ENCODE measurements at places on chromosomes 12 and 14.

DNA sequence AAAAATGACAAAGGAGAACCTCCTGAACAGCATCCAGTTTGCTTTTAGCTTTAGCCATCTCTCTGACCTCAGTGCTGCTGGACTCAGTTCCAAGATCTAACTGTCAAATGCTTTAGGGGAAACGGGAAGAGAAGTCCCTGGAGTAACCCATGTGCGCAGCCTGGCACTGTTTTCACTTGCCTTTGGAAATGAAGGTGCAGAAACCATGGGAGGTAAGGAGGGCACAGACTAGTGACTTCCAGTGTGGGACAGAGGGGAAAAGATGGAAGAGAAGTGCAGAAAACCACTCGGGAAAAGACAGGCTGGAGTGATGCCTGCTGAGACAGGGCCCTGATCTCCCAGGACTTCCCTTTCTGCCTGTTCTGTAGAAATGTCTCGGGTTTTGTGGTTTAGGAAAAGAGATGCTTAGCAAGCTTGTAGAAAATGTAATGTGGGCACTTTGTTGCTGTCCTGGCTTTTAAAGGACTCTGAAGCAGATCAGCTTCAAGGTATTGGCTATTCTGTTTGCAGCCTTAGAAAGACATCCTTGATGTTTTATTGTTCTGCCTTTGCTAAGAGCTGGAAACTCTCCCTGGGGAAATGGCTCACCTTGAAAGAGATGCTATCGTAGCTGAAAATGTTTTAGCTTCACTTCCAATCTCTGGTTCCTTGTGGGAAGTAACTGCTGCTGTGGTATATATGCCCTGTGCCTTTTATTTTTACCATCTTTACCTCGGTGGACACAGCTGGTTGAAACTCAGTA, 124.6 kb upstream of the HIF1A start:
- no peak for DNase-seq

- peak; percentile 73 for DNase-seq
Observed at GRCh38 chr12:52050116-52050757, 1.0 kb upstream of the NR4A1 start.

GRCh38 chr14:65071544-65071943, 30.8 kb downstream of the MAX start:
- DNase-seq, result no peak

- DNase-seq, result no peak
Observed at GRCh38 chr12:93059925-93060665, 131.0 kb upstream of the EEA1 start.

DNA sequence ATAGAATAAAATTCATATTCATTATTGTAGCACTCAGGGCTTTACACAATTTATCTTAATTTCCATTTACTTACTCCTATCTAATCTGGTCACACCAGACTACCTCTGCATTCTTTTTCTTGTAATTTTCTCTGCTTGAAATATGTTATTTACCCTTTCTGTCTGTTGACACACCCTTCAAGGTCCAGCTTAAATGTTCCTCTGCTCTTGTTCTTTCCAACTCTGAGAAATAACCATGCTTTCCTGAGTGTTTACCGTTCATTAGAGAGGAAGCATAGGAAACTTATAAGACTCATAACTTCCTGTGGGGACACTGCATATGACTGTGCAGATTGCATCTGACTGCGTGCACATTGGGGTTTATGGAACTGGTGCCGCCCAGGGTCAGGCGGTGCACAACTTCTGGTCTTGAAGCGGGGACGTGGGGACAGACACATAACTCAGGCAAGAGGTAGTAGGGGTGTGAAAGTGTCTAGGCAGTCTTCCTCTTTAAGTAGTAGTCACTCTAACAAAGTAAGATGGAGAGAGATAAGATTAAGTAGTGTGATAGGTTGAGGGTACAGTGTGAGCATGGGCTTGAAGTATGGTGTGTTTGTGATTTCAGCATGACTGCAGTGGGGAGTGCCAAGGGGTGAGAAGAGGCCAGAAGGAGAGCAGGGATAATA, 42.6 kb upstream of the FOXJ2 start:
- DNase-seq, result no peak

- DNase-seq, result no peak
Observed at GRCh38 chr14:75373616-75374015, 54.2 kb upstream of the JDP2 start.

DNA sequence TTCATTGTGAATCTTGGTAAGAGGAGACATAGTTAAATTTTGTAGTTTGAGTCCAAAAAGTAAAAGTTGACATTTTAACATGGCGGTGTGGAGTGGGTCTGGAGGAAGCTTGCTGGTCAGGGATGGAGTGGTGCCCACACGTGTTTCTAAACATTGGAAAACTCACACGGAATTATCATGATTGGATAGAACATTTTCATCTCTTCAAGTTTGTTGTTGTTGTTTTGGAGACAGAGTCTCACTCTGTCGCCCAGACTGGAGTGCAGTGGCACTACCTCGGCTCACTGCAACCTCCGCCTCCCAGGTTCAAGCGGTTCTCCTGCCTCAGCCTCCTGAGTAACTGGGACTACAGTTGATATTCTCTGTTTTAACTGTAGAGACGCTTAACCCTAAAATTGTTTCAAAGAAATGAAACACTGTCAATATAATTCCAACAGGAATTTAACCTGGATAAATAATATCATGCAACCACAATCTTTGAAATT, 502 bp upstream of the MBIP start:
- DNase-seq, result no peak

DNA sequence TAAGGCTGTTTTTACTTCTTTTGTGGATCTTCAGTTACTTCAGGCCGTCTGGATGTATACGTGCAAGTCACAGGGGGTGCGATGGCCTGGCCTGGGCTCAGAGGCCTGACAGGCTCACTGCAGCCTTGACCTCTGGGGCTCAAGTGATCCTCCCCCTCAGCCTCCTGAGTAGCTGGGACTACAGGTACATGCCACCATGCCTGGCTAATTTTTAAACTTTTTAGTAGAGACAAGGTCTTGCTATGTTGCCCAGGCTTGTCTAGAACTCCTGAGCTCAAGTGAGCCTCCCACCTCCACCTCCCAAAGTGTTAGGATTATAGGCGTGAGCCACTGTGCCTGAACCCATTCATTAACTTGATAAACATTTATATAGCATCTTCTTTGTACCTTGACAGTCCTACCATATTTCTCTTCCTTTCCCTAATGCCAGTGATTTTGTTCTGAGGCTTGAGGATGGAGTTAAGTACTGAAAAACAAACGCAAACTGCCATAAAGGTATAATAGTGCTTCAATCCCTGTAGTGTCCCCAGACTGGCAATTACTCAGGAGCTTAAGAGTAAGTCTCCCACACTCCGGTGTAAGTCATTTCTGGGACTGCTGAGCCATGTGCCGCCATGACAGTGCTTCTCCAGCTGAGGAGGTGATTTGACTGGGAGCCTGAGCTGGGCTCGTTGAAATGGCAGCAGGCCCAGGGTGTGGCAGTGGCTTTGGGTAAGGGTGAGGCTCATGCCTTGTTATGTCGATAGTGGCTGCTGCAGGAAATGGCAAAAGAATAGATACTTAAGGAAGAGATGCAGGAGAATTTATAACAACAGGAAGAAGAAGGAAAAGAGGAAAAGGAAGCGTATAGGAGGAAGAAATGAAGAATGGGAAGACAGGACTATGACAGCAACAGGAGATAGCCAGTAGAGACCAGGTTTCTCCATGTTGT, 43.7 kb upstream of the HECTD1 start:
- no peak for DNase-seq

GRCh38 chr12:132429602-132429945, 60.4 kb upstream of the FBRSL1 start:
- DNase-seq, result no peak

DNA sequence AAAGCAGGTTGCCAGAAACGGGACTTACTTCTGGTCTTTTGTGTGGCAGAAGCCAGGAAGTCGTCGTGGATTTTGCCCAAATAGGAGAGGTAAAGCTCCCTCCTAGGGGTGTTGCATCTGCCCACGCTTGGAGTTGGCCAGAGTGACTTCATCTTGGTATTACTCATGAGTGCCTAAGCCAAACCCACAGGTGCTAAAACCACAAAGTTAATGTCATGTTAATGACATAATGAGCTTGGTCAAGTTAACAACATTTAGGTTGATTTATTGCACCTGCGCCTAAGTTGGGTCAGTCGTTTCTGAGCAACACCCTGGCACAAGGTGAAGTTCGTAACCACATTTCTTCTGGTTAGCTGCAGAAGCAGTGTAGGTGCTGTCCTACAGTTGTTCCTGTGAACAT, 225.2 kb downstream of the FUT8 start:
- DNase-seq, result no peak

- DNase-seq, result no peak
Observed at GRCh38 chr12:44510510-44510909, 365.6 kb downstream of the NELL2 start.

All from H9 (cell line).